ENCODE measurements at places on chromosomes 7 and 10. TPM values are rescaled to one million over a fixed set of nuclear protein-coding genes. Genes with fewer than 3 reads are reported as not detected.

The PLAC9 gene
- not detected for total RNA-seq

DNA sequence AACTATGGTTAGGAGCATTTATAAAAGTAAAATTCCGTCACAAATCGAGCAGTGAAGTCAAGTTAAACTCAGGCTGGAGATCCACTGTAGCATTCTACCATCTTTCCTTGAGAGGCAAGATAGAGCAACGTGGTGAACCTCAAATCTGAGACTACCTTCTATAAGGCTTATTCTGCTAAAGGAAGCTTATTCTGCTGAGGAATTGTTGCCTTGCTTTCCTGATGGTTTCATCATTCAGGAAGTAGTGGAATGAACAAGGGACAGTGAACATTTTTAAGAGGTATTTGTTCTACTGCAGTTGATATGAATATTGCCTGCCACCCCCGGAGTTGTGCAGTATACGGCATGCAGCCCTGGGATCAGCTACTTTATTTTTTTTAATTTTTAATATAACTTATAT is 170.8 kb downstream of the VPS50 start:
- no peak for DNase-seq

DNA sequence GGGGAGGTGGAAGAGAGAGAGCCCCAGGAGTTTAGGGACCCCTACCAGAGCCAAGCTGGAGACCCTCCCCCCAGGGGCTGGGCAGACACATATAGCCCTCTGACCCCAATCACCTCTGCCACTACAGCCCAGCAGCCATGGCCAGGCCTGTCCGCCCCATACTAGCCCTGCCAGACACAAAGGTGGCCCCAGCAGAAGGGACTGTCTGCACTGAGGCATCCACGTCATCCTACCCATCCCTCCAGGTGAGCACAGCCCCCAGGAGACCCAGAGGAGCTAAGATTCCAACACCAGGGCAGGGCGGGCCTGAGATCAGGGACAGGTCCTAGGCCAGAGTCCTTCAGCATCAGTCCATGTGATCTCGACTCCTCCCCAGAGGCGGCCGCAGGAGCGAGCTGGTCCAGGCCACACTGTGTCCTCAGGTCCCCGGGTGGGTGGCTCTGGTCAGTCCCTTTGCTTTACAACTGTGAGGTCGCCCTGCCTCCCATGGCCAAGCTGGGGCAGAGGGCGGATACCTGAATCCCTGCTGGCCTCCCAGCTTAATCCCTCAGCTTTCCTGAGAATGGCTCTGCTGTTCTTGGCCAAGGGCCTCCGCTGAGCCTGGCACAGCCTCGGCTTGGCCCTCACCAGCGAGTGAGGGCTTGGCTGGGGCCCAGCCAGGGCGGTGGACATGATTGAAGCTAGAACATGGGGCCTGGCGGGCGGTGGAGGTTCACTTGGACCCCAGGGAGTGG is 14.3 kb upstream of the ELN start:
- no peak for DNase-seq

GRCh38 chr7:20314198-20314597 is 16.5 kb upstream of the ITGB8 start:
- DNase-seq = no peak

- no peak for DNase-seq
These were observed 18.3 kb downstream of the CPA1 start for GRCh38 chr7:130398526-130399090.

All from Karpas-422 (cell line).